Right renal pelvis (tissue), 4 donors: ENCODE measurements at places on chromosomes 5 and 9. TPM values are rescaled to one million over a fixed set of nuclear protein-coding genes. Genes with fewer than 3 reads are reported as not detected.

The DPYSL3 gene
- polyA plus RNA-seq, result 38.8 TPM

The ACTBL2 gene
- not detected for polyA plus RNA-seq

The ERAP2 gene
- 11.2 TPM for polyA plus RNA-seq

The SLC34A1 gene
- polyA plus RNA-seq, result 134 TPM

The DCAF12 gene
- 64.7 TPM for polyA plus RNA-seq

The CARD9 gene
- 1.6 TPM for polyA plus RNA-seq

The PPP3R2 gene
- 0.06 TPM for polyA plus RNA-seq

The OR13D1 gene
- polyA plus RNA-seq, result not detected

The MYOZ3 gene
- polyA plus RNA-seq, result 5.4 TPM

- DNase-seq, result no peak
Observed at GRCh38 chr9:131641618-131642495, 96.5 kb downstream of the PRRT1B start.

DNA sequence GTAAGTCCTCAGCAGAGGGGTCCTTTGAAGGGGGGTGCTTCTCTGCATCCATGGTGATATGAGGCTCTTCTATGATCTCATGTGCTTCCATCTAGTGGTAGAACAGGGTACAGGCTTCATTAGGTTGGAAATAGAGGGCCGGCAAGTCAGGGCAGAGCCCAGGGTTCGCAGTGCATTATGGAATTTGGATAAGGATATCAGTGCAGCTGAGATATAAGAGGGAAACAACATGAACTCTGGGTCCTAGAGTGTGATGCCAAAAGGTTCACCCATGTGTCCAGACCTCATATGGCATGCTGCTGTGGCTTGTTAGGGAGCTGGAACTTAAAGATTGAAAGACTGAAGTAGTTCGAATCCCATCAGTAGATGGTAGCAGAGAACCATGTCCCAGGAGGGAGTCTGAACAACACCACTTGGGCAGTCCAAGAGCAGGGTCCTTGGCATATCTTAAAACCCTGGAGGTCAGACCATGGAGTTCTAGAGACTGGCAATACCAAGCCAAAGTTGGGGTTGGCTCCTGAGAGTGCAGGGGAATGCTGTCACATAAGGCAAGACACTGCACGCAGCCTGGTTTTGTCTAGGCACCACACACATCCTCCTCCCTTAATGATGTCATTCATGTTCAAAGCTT, 2.3 kb downstream of the FAM221B start:
- DNase-seq, result no peak

DNA sequence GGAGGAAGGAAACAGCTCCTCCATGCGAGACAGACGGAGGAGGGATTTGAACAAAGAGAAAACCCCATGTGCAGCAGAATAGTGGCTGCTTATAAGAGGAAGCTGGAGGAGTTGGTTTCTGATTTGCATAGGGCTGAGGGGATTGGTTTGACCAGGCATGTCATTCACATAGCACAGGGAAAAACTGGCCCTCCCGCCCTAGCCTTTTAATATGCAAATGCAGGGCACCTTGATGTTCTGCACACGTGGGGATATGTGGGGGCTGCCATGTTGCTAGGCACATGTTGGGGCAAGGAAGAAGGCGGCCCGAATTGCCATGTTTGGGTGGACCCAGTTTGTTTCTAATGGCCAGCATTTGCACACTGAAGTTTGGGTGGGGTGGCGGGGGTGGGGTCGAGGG, 42.2 kb downstream of the OSMR start:
- no peak for DNase-seq

DNA sequence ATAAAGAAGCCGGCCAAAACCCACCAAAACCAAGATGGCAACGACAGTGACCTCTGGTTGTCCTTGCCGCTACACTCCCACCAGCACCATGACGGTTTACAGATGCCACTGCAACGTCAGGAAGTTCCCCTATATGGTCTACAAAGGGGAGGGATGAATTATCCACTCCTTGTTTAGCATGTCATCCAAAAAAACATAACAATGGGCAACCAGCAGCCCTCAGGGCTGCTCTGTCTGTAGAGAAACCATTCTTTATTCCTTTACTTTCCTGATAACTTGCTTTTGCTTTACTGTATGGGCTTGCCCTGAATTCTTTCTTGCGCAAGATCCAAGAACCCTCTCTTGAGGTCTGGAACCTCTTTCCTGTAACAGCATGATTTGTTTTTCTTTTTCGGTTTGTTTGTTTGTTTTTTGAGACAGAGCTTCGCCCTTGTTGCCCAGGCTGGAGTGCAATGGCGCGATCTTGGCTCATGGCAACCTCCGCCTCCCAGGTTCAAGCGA, 2.0 kb upstream of the UAP1L1 start:
- DNase-seq, result no peak

DNA sequence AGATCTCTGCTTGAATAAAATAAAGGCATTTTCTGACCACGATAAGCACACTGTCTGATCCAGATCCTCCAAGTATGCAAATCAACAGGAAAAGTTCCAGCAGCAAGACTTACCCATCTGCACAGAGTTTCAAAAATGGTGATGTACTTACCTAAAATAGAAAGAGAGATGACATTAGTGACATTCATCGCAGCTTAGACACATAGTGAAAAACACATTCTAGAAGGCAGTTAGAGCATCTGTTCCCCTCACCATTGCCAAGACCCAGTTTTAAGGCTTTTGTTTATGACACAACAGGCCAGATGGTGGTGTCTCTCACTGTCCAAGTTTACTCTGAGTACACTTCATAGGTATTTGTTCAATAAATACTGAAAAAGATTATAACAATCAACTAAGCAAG, 207.7 kb downstream of the PDE4D start:
- no peak for DNase-seq

DNA sequence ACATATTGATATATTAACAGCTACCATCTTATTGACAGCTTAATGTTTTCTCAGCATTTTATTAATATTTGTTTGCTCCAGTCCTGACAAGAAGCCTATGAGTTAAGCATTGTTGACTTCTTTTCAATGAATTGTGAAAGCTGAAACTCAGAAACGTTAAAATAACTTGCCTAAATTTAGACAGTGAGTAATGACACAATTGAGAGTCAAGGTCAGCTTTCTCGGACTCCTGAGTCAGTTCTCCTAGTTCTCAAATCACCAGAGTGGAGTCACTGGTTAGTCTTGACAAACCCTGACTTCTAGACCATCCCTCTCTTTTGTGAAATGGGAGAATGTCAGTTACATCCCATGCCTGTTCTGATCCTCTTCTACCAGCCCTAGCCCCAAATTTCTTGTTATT, 222.7 kb upstream of the ACO1 start:
- DNase-seq, result no peak

- peak; percentile 39 for DNase-seq
Observed at GRCh38 chr9:124320062-124320973, 62.6 kb downstream of the NEK6 start.

DNA sequence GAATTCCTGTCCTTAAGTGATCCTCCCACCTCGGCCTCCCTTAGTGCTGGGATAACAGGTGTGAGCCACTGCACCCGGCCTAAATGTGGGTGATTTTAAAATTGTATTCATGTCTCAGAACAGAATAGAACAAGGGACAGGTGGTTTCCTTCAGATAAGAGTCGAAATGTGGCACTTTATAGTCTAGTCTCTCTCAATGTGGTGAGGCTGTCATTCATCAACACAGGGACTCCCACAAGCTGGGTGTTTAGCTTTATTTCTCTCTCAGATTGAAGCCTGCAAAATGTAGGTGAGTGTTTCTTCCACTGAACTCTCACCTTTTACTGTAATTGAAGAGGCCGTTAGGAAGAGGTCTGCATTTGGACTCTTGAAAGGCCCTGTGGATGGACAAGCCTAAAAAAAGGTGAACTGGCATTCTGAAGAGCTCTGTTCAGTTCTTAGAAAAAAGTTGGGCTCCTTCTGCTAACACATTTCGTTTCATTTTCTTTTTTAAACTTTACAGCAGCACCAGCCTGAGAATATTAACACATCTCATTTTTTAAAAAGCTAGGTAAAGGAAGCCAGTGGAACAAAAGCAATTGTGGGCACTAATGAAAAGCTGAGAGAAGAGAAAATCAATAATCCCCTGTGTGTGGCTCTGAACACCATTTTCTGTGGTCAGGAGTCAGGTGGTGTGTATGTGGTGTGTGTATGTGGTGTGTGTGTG, 126.2 kb upstream of the SLC28A3 start:
- no peak for DNase-seq

DNA sequence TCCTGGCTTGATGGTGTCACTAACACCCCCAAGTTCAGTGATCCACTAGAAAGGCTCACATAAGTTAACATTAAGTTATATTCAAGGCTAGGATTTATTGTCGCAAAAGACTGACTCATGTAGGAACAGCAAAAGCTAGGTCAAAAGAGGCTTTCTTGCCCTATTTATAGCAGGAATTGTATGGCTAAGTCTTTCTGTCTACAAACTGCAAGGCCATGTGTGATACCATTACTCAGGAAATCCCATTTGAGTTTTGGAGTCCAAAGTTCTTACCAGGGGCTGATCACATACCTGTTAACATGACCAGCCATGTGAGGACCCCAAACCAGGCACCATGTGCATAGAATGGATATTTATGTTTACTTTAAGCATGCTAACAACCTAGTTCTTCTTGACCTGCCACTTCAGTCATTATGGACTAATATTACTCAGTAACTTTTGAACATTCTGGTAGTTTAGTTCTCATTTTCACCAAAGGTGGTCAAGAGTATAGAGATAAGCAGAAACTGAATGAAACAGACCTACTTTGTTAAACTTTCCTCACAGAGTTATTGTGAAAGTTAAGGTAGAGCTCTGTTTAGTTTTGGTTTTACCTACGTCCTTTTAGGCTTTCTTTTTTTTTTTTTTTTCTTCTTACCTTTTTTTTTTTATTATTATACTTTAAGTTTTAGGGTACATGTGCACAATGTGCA, 281.1 kb downstream of the FER start:
- DNase-seq, result no peak

GRCh38 chr5:146828385-146828784, 50.2 kb downstream of the PPP2R2B start:
- no peak for DNase-seq

DNA sequence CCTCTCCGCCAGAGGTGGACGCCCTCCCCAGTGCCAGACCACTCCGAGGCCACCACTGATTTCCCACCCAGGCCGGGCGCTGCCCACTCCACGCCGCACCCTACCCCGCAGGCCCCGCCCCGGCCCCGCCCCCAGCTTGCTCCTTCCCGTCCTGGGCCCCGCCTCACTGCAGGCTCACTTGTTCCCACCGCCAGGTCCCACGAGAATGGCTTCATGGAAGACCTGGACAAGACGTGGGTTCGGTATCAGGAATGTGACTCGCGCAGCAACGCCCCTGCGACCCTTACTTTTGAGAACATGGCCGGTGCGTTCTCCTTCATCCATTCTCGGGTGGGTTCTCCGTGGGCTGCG, 6.5 kb downstream of the LRRC26 start:
- DNase-seq, result no peak

GRCh38 chr5:159552751-159553150, 222.5 kb upstream of the IL12B start:
- DNase-seq, result no peak

DNA sequence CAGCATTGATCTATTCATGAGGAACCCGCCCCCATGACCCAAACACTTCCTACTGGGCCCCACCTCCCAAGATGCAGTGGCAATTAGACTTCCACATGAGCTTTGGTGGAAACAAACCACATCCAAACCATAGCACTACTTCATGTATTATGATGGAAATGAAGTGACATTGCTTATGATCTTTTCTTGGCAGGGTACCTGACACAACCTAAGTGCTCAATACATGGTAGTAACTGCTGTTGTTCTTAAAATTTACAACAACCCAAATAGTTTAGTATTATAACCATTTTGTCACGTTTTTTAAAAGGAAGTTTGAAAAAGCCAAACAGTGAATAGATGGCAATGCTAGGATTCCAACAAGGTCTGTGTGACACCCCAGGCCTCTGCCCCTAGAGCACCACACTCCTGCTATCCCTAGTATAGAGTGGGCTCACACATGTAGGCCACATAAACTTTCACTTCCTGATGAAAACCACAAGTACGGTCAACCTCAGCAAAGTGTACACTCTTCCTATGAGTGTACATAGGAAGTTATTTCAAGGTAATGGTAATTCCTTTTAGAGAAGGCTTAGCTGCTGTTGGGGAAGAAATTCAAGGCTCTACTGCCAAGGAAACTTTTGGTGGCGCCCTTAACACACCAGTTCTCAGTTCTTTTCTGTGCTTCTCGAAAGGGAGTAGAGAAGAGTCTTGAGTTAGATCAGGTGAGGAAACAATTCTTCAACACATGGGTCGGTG, 97.6 kb downstream of the ARSB start:
- no peak for DNase-seq

DNA sequence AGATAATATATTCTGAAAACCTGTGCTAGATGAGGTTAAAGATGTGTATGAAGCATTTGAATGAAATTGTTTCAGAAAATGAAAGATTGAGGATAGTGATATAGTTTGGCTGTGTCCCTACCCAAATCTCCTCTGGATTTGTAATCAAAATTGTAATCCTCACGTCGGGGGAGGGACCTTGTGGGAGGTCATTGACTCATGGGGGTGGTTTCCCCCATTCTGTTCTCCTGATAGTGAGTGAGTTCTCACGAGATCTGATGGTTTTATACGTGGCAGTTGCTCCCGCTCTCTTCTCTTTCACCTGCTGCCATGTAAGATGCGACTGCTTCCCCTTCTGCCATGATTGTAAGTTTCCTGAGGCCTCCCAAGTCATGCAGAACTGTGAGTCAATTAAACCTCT, 2.0 kb upstream of the TEX48 start:
- no peak for DNase-seq

GRCh38 chr9:91775708-91776028, 174.4 kb downstream of the ROR2 start:
- DNase-seq, result no peak

- no peak for DNase-seq
Observed at GRCh38 chr5:135426102-135427082, 20.8 kb downstream of the DCANP1 start.

- no peak for DNase-seq
Observed at GRCh38 chr9:15512889-15513288, 2.1 kb upstream of the PSIP1 start.

GRCh38 chr5:90119531-90119971, 290.0 kb downstream of the CETN3 start:
- DNase-seq, result no peak

GRCh38 chr5:109922381-109922995, 232.8 kb downstream of the MAN2A1 start:
- DNase-seq, result no peak

- DNase-seq, result no peak
Observed at GRCh38 chr5:148454576-148454975, 70.8 kb downstream of the FBXO38 start.
